RPMI8226 (cell line): ENCODE measurements at places on chromosomes 4 and X.

DNA sequence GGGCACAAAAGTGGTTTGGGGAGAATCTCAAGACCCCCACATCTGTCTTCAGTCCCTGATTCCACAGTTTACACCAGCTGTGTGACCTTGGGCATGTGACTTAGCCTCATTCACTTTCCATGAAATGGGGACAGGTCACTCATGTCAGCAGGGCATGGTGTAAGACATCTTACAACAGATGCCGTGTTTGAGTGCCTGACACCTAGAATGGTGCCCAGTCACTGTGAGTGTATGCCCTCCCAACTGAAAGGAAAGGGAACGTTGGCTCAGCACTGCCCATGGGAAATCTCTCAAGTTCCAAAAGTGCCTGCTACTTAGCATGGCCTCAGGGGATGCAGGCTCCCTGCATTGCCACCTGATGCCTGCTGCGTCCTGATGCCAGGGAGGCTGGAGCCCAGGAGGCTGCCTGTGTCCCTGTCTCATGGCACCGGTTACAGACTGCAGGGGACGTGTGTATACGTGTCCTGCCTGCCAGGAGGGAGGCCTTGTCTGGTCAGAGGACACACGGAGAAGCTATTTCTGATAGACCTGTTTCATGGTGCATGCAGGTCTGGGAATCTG is 32.2 kb downstream of the RNF4 start:
- no peak for DNase-seq

DNA sequence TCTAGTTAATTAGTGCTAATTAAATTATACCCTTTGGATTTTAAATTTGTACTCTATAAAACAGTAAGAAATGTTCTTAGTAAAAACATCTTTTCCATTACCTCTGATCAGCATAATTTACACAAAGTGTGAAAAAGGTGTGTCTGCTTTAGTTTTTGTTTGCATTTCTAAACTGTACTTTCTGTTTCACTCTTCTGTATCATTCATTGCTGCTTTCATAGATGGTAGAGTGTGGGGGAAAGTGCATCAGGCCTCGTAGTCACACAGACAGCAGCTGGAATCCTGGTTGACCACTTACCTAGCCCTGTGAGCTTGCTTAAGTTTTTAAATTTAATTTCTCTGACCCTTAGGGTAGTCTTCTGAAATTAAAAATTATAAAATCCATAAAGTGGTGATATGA is 275.4 kb upstream of the PITX2 start:
- no peak for DNase-seq

- DNase-seq: peak; percentile 58
Observed at GRCh38 chrX:118212817-118213183, 96.2 kb upstream of the KLHL13 start.

GRCh38 chr4:38857354-38858096 is 908 bp upstream of the TLR6 start:
- peak; percentile 73 for DNase-seq

- no peak for DNase-seq
Observed at GRCh38 chrX:138982365-138982764, 270.8 kb upstream of the FGF13 start.

DNA sequence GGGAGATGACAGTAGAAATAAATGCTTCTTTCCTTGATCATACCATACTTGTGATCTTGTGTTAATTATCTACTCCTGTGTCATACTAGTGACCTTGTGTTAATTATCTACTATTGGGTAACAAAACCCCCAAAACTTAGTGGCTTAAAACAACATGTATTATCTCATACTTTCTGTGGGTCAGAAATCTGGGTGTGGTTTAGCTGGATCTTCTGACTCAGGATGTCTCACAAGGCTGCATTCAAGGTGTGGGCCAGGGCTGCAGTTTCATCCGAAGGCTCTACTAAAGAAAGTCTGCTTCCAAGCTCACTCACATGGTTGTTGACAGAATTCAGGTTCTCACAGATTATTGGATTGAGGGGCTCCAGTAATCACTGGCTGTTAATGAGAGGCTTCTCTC is 70.3 kb upstream of the NDP start:
- no peak for DNase-seq

- DNase-seq: no peak
Observed at GRCh38 chr4:18973296-18973695, 951.7 kb upstream of the LCORL start.

DNA sequence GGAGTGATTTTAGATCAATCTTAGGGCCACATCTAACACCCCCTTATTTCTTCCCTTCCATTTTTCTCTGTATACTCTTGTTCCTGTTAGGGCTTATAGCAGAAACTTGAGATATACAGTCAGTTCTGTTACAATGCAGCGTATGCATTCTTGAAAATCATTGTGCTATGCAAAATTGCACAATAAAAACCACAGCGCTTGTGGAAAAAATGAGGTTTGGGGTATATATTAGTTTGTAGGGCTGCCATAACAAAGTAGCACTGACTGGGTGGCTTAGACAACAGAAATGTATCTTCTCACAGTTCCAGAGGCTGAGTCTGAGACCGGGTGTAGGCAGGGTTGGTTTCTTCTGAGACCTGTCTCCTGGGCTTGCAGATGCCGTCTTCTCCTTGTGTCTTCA is 59.0 kb downstream of the WWC2 start:
- DNase-seq: no peak

DNA sequence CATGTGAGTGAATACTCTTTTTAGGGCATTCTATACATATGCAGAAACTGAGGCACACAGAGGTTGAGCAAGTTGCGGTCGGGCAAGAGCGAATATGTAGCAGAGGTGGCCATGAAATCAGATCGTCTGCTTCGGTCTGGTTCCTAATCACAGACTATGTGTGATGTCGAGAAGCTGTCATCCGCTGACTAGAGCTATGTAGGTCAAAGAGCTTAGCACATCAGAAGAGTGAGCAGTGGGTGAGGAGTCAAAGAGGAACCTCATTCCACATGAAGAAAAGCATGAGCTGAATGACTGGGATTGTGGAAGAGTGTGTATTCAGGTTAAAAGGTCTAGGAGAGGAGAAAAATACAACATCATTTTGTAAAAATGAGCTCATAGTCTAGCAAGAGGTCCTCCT is 19.0 kb downstream of the GAB3 start:
- no peak for DNase-seq

DNA sequence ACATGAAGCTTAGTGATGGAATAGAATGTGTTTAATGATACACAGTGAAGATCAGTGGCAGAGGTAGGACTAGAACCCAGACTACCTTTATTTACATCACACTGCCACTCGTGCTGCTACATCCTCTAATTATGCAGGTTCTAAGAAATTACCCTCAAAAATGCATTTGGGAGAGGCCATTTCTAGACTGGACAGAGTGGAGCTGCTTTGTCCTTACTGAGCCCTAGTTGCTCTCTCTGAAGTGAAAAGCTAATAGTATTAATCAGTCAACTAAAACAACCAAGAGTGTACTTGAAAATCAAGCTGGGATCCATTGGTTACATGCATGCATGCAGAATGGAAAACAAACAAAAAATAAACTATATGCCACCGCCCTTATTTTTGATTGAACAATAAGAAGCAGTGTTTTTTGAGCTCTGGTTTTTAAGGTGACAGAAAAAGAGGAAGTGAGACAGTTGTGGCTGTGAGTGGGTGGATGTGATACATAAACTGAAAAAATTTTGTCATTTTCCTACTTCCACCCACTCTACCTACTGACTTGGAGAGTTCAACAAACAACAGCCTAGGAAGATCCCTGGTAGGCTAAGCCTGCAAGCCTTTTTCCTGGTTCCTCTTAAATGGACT is 6.8 kb upstream of the VSIG4 start:
- peak; percentile 48 for DNase-seq

DNA sequence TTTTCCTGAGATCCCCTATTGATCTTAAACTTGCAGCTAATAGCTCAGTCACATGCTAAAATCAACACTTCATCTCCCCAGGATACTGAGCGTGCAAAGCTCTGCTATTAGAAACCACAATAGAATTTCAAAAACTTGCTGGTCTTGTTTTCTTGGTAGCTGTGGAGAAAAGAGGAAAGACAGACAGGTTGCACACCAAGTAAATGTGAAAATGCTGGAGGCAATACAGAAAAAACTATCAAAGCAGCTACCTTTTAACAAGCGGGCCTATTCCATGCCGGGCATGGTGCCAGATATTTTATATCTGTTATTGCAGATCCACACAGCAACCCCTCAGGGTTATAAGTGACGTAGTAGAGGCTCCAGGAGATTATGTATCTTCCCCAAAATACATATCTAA is 171.9 kb downstream of the DCTD start:
- DNase-seq: peak; percentile 2

DNA sequence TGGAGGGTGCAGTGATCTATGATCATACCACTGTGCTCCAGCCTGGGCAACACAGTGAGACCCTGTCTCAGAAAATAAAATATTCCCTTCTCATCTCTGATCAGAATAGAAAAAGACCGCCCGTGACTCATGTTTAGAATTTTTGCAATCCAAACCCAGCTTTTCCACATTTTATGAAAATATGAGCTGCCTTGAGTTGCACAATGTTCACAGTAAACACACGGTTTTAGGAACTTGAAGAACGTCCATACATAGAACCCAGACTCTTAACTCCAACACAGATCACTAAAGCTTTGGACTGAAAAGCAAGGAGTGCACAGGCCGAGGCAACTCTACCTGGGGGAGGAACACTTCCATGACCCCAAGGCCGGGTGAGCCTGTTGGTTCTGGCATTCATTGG is 305.0 kb downstream of the TENM3 start:
- DNase-seq: no peak

- DNase-seq: no peak
Observed at GRCh38 chr4:109303140-109303496, 660 bp upstream of the COL25A1 start.

DNA sequence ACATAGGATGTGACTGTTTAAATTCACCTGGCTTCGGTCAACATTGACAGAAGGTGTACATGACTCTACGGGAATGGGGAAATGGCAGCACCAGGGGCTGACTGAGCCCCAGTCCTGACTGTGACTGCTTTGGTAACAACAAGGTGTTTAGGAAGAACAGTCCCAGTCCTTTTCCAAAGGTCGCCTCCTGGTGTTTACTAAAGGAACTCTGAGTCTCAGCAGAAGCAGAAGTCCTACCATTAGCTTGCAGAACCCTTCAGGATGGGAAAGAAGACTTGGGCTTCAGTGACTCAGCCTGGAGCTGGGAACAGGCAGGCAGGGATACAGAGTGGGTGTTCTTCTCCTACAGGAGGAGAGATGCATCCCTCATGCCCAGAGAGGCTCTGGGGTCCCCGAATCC is 103.3 kb downstream of the MGST2 start:
- peak; percentile 15 for DNase-seq

DNA sequence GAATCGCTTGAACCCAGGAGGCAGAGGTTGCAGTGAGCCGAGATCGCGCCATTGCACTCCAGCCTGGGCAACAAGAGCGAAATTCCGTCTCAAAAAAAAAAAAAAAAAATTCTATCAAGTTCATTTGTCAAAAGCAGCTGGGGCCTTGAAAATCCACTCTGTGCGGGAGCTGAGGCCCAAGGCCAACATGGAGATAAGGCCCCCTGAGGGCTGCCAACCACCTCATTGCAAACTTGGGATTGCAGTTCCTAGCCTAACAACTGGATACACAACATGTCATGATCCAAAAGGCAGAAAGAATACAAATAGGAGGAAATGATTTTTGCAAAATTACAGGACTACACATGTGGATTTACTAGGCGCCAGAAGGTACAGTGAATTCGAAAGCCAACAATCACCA is 22.5 kb upstream of the PRDX4 start:
- no peak for DNase-seq

DNA sequence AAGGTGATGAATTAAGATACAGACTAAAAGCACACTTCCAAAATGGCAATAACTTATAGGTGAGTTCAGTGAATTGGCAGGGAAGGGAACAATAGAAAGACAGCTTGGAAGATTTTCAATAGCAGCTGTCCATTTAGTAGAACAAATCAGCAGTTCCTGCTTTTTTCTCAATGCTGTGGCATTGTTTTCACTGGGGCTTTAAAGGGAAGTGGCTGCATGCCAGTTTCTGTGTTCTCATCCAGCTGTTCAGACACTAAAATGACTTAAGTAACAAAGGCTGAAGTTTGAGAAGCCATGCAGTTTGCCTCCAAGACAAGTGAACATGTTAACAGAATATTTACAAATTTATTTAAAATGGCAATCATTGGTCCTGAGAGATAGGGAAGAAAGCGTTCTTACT is 291.9 kb downstream of the FAM47A start:
- peak; percentile 40 for DNase-seq

- peak; percentile 13 for DNase-seq
Observed at GRCh38 chrX:34638116-34638515, 19.0 kb downstream of the TMEM47 start.

GRCh38 chr4:59068722-59069418 is 1958.7 kb upstream of the IGFBP7 start:
- DNase-seq: no peak

DNA sequence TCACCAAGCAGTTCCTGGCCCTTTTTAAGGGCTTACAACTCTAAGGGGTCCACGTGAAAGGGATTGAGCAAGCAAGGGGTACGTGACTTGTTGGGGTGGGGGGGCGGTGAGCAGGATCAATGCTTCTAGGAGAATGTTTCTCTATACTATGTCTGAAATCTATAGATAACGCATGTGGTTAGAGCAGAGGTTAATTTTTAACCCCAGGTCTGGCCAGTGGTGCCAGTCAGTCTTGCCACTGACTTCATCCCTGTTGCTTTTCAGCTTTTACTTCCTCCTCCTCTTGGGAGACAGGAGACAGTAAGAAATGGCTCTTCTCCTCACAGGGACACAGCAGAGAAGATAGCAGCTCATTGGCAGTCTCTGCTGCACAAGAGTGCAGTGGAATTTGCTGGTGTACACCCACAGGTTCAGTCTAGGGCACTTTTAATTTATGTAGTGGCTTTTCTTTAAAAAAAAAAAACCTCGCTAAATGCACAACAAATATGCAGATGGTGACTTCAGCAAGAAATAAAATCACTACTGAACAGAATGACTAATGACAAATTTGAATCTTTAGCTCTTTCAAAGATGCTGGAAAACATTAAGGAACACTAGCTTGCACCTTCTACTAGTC is 190.5 kb downstream of the CCNG2 start:
- no peak for DNase-seq

DNA sequence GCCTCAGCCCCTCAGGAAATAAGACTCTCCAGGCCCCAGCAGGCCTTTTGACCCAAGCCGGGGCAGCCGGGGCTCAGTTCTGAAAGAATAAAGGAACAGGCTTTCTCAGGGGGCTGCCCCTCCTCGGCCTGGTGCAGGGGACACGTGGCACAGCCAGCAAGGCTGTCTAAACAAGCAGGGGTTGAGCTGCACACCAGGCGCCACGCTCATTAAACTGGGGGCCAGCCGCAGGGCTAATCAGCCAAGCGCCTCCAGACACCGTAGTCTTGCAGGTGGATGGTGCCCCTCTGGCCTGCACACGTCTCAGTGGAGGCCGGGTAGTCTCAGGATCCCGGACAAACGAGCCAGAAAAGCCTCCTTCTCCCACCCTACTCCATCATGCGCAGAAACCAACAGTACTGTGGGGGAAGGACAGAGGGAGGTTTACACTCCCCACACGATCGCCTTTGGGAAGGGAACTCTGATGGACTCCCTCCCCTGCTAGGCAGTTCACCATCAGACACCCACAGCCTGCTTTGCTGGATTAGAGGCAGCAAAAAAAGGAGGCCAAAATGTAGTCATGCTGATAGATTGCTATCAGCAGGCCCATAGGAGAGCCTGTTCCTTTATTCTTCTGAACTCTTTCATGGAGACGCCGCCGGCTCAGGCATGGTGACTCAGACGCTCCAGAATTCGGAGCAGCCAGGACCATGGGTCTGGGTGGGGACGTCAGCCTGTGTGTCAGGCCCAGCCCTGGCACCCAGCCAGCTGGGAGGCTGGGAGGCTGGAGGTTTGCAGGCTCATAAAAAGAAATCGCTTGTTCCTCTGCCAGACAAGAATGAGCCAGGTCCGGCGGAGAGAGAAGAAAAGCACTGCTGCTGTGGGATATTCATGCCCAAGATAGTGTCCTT is 342.4 kb downstream of the BCOR start:
- no peak for DNase-seq

- no peak for DNase-seq
Observed at GRCh38 chr4:6313216-6313615, 43.6 kb downstream of the WFS1 start.
